Liver (tissue), 10 donors: ENCODE measurements at places on chromosomes 2 and 18.

GRCh38 chr2:178359192-178359912 is 91.6 kb downstream of the PRKRA start:
- no peak for DNase-seq

- peak; percentile 62 for DNase-seq
Observed at GRCh38 chr2:68715353-68716041, 19.1 kb upstream of the ARHGAP25 start.

- DNase-seq, result no peak
Observed at GRCh38 chr2:152126664-152127063, 27.8 kb upstream of the CACNB4 start.

DNA sequence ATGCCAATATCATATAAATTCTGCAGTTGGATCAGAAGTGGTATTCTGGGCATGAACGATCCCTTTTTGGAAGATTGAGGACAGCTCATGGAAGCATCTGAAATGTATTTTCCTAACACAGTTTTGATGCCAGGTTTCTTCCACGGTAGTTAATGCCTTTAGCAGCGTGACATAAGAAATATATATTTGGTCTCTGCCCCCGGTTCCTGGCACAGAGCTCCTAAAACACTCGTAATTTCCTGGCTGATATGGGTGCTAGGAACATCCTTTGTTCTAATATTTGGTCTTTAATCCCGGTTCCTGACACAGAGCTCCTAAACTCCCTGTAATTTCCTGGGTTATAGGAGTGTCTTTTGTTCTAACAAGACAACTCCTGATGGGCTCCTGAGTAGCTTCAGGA is 8.2 kb upstream of the CABLES1 start:
- DNase-seq, result no peak

DNA sequence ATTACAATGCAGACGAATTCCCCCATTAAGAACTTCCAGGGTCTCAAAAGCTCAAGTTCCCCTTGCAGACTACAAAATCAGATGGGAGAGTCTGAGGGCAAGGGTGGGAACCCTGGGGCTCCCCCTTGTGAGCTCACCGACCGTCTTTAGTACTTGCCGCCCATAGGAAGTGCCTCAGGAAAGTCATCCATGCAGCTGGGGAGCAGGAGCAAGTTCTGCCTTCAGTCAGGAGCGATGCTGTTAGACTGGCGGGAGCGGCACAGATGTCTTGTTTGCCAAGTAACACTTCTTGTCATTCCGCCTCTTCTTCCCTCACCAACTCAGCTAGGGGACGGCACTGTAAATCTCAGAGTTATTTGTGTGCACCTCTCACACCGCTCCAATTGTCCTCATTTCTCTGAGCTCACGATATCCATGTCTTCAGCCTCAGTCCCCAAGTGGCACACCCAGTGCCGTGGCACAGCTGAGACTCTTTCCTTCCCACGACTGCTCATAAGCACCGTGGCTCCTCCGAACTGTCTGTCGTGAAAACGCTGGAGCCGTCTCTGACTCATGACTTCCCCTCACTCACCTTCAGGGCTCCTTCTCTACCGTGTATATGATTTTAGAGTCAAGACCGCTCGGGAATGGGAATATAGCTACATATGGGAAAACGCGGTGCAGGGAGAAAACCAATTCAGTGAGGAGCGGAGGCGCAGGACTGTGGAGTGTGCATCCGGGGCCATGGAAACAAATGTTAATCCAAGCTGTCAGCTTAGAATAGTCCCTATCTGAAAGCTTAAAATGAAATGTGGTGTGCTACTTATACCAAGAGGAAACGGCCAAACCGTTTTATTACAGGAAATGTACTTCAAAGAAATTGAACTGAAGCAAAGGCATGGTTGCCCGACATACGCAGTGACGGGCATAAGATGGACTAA is 34.0 kb downstream of the UXS1 start:
- no peak for DNase-seq

- DNase-seq, result no peak
Observed at GRCh38 chr2:197414515-197414914, 20.3 kb downstream of the SF3B1 start.

- no peak for DNase-seq
Observed at GRCh38 chr18:48924630-48925490, 25.9 kb downstream of the SMAD7 start.

GRCh38 chr18:47709556-47709955 is 220.9 kb downstream of the SMAD2 start:
- no peak for DNase-seq

- no peak for DNase-seq
Observed at GRCh38 chr2:60557486-60557864, 4.0 kb upstream of the BCL11A start.

DNA sequence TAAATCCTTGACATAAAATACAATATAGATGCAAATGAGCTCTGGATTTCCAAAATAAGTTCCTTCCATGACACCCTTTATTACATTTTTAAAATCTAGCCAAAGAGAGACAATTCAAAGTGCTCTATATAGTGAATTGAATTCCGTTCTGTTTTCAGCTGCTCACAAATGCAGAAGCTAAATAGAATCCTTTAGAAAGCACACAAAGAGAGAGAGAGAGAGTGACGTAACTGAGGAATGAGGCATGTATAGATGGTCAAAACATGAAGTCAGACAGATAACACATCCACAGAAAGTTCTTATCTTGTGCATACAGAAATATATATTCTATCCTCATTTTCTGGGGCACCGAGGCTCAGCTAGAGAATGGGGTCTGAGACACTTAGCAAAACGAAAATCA is 344.7 kb upstream of the NETO1 start:
- DNase-seq, result no peak

DNA sequence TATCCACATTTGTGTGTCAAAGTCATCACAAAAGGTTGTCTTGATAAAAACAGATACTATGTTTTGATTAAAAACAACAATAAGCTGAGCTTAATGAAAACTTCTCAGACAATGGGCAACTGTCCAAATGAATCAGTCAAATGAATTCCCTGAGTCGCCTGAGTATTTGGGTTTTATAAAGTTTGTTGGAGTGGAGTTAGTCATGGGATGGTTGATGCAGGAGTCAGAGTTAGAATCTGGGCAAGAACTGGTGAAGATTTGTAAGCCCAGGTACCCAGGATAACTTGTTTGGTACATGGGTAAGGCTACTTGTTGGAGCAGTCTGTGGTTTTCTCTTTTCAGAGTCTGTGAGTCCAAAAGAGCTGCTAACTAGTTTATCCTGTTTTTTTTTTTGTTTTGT is 34.4 kb upstream of the RAPGEF4 start:
- DNase-seq, result no peak

DNA sequence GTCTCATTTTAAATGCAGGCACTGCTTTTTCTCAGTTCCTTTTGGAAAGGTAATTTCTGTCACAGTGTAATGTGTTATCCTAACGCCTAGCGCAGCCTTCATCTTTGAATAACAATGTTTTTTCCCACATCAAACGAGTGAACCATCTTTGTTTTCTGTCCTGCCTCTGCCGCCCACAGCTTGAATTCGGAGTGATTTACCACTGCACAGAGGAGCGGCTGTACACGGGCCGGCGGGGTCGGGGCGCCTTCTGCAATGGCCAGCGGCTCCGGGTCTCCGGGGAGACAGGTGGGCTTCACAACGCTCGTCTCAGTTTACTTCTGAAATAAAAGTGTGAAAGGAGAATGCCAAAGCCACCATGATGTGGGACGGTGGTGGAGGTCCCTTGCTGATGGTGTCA is 32.8 kb downstream of the IMPA2 start:
- no peak for DNase-seq

GRCh38 chr18:3046216-3046808 is 33.4 kb upstream of the LPIN2 start:
- DNase-seq, result no peak

DNA sequence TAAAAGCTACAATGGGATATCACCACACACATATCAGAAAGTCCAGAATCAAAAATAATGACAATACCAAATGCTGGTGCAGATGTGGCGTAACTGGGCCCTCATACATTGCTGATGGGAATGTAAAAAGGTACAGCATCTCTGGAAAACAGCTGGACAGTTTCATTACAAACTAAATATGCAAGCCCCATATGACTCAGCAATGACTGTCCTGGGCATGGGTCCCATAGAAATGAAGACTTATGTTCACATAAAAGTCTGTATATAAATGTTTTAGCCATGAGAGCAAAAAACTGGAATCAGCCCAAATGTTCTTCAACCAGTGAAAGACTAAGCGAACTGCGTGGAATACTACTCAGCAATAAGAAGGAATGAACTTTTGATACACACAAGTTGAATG is 56.7 kb downstream of the ALPK2 start:
- no peak for DNase-seq

- DNase-seq, result peak; percentile 81
Observed at GRCh38 chr2:201116115-201116958, at the start of gene CFLAR. Gene CFLAR (plus strand): TSS chr2:201116164. CDS start chr2:201129866, 13,702 bp downstream.

DNA sequence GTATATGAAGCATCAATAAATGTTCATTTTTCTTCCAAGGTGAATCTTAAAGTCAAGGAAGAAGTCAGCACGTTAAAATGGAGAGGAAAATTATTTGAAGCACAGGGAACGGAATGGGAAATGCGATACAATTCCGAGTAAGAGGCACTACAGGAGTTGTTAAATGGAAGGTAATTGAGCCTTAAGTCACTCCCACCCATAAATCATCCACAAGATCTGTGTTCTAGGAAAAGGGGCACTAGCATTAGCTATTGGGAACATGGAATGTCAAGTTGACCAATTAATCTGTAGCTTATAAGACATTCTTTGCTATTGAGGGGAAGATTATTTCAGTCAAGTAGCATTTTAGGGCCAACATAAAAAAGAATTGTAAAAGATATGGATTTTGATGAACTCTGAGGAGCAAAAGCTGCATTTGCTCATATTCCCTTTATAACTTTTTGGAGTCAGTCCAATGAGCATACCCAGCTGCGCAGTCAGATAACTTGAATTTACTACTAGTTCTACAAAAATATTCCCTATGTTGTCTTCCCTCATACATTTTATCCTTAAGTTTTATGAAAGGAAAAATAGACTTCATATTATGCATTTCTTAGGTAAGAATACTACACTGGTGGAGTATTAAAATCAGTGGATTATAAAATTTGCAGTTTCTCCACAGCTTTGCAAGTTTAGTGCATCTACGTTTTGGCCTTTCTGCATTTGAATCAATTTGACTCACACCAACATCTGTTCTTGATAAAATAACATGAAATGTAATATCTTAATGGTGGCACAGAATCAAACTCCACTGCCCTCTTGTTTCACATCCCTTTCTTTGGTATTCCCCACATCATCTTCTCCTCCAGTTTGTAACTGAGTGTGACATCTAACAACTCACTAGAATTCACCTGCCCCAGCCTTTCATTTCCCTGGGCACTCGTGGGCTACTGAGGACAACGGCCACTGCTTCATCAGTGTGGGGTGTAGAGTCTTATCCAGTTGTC is 95.6 kb downstream of the SP3 start:
- no peak for DNase-seq

DNA sequence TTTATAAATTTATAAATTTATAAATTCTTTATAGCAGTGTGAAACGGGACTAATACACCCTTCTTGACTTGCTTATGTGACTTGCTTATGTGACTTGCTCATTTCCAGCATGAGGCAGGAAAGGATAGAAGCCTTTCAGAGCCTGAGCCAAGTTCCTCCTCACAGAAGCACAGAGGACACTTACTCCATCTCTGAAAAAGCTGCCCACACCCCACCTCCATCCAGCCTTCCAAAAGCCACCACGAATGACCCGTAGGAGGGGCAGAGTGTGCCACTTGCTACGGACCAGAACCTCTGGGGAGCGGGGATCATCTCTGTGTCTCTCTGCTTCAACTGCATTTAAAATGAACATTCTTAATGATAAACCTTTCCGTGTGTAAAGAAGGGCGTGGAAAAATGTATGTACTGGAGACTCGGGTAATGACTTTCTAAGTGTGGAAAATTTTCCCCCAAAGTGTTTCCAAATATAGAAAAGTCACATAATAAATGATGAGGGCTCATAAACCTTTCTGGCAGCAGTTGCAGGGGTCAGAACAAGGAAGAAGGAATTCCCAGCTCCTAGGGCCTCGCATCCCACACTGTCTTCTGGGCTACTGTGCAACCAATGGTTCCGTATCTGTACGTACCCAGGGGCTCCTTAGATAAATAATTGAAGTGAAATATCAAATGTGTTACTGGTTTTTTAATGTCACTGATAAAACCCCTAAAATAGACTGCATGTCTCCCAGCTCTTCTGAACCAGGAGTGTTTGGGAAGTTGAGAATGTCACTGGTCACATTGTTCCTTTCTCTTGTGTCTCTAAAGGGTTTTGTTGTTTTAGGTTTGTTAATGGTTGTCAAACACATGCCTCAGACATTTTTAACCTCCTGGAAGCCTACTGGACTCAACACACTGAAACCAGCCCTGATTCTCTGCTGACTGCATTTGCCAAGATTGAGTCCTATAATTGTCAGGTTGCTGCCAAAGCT is 104.5 kb upstream of the LTBP1 start:
- DNase-seq, result no peak

DNA sequence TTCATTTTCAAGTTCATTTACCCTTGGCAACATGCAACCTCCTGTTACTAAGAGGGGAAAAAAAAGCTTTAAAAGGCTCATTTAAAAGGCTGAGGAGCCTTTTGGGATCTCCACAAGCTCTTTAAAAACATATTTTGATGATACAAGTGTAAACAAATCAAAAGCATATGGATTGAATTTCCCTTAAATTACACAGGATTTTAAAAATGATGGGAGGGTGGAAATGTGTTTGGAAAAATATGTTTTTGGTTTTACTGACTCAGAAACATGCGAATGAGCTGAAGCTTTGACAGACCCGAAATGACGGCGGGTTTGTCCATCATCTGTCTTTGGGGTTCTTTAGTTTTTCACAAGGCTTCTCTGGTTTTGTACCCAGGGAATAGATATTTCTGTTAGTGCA is 180.6 kb upstream of the CCDC68 start:
- no peak for DNase-seq

DNA sequence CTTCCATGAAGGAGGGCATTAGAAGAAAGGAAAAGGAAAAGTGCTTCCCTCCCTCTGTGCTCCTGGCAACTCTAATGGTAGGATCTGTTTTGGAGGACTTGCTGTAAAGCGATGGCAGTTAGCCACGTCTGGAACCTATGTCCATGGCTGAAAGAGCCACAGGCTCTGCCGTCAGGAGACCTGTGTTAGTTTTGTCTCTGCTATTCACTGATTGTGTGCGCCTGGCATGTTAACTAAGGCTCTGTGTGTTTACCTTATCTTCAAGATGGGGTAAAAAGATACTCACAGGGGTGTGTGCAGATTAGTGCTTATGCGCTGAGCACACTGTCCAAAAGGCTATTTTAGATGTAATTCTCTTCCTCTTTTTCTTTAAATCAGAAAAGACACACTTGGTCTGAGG is 109.8 kb upstream of the LTBP1 start:
- DNase-seq, result no peak

DNA sequence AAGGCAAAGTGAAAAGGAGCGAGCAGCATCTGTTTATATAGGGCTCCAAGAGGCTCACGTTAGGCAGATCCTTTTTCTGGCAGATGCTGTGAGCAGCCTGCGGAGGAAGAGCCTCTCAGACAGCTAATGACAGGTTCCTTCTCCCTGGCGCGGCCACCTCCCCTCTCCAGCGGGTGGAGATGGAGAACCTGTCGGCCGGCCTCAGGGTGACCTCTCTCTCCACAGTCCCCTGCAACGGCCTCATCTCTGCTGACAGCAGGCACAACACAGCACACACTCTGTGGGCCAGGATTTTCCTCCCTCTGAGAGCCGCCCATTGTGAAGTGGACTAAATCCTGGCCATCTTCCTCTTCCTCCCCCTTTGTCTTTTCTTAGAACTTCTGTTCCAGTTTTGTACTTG is 119.8 kb downstream of the PRKCE start:
- DNase-seq, result no peak
